ENCODE measurements at places on chromosomes 16 and 17.

DNA sequence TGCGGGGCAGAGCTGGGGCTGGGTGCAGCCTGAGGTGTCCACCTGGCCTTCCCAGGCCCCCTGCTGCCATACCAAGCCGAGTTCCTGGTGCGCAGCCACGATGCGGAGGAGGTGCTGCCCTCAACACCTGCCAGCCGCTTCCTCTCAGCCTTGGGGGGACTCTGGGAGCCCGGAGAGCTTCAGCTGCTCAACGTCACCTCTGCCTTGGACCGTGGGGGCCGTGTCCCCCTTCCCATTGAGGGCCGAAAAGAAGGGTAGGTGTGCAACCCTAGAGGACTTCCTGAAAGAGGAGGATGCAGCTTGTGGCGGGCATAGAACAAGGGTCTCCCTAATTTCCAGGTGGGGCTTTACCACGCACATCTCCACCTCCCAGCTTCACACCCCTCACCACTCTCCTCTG is 2.5 kb downstream of the SGCA start:
- no peak for DNase-seq

DNA sequence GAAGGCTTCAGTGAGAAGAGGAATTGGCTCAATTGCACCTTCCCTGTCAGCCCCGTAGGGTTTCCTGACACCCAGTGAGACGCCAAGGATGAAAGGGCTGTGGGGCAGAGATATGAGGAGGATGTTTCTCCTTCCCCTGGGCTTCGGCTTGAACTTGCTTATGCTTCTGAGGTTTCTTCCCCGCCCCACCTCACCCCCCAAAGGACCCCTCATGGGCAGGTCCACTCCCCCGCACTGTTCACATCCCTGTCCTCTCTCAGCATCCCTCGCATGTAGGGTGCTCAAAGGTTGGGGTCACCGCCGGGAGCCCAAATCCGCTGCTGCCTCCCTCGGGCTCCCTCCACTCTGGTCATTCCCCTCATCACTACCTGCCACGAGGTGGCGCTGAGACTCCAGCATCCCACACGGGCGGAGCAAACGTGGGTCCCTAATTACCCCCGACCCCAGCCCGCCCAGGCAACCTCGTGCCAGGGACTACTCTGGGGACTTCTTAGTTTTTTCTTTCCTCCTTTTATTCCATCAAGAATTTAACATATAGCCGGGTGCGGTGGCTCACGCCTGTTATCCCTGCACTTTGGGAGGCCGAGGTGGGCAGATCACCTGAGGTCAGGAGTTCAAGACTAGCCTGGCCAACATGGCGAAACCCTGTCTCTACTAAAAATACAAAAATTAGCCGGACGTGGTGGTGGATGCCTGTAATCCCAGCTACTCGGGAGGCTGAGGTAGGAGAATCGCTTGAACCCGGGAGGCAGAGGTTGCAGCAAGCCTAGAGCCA is 3.3 kb upstream of the TRARG1 start:
- DNase-seq, result no peak

GRCh38 chr16:23786964-23787561 is 32.2 kb downstream of the CHP2 start:
- DNase-seq, result no peak

DNA sequence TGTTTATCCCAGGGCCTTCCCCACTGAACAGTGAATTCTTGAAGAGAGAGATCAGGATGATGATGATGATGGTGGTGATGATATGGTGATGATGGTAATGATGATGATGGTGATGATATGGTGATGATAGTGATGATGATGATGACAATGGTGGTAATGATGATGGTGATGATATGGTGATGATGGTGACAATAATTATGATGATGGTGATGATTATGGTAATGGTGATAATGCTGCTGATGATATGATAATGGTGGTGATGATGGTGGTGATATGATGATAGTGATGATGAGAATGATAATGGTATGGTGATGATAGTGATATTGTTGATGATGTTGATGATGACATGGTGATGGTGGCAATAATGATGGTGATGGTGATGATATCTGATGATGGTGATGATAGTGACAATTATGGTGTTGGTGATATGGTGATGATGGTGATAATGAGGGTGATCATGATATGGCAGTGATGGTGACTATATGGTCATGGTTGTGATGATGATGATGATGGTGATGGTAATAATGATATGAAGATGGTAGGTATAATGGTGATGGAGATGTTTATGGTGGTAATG is 99.9 kb downstream of the HAPSTR1 start:
- DNase-seq, result no peak

DNA sequence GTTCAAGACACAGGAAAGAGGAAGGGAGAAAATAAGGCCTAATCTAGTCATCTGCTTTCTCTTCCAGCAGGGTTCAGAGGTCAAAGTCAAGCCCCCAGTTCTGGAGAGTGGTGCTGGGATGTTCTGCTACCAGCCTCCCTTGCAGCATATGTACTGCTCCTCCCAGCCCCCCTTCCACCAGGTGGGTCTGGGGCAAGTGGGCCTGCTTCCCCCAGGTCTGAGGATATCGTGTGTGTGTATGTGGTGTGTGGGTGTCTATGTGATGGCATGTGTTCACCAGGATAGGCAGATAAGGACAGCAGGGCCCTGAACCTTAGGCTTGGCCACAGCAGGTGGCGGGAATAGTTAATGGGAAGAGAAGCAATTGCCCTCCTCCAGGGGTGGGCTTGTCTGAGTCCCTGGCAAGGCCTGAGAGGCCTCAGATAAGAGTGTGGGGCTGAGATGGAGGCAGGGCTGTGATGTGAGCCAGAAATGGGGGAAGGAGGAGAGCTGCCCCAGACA is 21.1 kb downstream of the FOXN1 start:
- DNase-seq, result no peak

GRCh38 chr17:14593956-14594355 is 293.1 kb downstream of the HS3ST3B1 start:
- no peak for DNase-seq

DNA sequence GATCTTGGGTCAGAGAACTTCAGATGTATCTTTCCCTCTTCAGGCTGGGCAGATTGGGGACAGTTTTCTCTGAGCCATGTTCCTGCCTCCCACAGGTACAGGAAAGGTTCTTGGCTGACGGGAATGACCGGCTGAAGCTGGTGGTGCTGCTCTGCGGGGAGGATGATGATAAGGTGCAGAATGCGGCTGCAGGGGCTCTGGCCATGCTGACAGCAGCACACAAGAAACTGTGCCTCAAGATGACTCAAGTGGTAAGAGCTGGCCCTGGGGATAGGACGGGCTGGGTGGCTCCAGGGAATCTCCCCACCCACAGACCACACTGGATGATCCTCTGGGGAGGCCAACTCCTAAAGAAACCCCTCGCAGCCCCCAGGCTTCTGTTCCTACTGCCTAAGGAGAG is 10.9 kb downstream of the SLC35G3 start:
- DNase-seq, result no peak

GRCh38 chr17:79075446-79075750 is 774 bp downstream of the ENGASE start:
- DNase-seq, result no peak

DNA sequence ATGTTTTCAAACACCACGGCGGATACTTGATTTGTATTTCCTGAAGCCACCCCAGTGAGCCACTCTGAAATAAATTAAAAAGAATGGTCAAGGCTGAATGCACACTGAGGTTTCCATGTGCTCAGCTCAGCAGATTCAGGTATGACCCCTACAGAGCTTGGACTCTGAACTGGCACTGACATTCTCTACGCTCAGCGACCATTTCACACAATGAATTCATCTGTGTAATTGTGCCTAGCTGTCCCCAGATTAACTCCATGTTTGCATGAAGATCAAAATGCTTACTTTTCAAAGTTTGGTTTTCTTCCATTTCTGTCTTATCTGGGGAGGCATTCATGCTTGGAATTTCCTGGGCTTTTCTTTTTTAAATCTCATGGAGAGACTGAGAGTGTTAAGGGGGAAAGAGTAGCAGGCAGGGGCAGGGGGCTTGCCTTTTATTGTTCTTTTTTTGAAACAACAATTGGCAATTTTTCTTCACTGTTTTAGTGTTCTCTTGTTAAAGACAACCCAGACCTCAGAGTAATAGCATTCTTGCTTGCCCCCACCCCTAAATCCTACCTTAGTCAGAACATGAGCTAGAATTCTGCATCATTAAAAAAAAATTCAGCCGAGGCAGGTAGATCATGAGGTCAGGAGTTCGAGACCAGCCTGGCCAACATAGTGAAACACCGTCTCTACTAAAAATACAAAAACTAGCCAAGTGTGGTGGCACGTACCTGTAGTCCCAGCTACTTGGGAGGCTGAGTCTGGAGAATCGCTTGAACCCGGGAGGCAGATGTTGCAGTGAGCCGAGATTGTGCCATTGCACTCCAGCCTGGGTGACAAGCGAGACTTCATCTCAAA is 85.5 kb upstream of the HNF1B start:
- DNase-seq, result no peak

DNA sequence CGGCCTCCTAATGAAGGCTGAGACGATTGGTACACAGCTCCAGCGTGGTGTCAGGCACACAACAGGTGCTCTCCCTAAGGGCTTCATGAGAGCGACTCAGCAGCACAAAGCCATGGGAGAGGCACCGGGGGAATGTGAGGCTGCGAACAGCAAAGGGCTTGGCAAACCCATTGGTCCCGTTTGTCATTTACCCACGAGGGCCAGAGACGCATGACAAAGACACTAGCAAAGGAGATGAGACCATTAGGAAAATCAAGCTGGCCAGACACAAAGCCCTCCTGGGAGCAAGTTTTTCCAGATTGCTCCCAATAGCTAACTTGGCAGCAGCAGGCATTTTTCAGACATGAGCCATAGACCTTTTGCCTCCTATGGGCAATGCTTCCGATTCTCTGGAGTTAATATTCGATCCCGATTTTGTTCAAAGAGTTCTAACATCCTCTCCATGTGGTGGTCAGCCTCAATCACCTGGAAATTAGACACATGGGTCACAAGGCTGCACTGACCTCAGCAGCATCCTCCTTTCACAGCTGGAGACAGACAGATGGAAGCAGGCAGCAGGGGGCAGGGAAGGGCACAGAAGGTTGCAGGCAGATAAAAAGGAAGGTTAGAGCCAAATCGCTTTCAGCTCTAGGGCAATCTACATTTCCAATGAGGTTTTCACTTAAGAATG is 38.2 kb downstream of the TK2 start:
- DNase-seq, result peak; percentile 76

GRCh38 chr16:5367951-5368350 is 270.4 kb upstream of the EEF2KMT start:
- no peak for DNase-seq

GRCh38 chr17:39599004-39599664 is 8.6 kb downstream of the NEUROD2 start:
- no peak for DNase-seq

DNA sequence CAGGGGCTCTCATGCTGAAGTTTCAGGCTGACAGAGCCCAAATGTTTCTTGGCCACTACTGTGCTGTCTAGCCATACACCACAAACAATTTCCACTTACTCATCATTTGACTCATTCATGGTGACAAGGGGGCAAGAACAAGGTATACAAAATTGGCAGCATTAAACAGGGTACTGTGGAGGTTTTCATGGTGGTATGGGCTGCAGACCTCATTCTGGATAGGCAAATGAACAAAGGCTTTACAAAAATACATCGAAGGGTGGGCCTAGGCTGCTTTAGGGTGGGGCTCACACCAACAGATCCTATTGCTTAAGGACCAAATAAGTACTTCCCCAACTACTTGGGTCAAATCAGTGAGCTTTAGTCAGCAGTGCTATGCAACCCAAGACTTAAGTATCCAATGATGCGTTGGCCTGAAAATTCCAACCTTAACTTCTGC is 53.0 kb downstream of the N4BP1 start:
- DNase-seq, result no peak

GRCh38 chr16:89308391-89309333 is 91.2 kb downstream of the ZNF778 start:
- no peak for DNase-seq

DNA sequence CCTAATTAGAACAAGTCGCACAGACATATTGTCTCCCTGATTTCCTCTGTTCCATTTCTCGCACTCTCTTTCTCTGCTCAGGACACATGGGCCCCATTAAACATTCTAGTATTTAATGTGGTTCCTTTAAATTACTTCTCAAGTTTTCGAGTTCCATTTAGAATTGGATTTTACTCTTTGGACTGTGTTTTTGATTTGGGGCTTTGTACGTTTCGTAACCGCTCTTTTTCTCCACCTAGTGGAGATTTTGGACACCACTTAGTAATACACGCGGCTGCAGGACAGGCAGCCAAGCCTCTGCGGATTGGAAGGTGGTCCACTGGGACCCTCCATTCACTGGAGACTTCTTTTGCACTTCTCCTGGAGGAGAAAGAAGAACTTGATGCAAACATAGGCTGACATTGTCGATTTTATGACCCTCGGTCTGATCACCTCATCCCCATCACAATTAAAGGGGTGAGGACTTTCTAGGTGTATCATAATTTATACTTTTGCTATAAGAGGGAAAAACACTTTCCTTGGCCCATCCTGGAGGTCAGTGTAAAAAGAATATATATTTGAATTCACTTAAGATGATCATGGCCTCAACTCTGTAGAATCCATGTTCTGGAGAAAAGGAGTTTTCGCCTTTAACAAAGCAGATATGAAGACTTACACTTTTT is 85.7 kb downstream of the NOG start:
- no peak for DNase-seq

DNA sequence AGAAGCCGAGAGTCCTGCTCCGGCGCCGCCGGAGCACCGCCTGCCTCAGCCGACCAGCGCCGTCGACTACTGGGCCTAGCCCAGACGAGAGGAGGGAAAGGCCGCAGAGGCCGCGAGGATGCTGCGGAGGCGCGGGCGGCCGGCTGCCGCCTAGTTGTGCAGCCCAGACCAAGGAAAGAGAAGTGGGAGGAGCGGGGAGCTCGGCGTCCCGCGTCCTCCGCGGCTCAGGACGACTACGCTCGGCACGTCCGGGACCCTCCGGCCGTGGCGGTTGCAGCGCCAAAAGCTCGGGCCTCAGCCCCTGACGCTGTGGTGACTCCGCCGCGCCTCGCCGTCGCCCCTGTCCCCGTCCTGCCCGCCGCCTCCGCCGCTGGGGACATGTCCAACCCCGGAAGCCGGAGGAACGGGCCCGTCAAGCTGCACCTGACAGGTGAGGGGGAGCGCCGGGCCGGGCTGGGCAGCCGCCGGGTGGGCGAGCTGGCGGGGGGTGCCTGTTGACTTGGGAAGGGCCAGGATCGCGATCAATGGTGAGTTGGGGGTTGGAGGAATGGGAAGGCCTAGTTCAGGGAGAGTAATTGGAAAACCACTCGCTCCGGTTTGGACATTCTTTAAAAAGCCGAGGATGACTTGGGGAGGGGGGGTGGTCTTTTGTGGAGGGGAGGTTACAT is 37.7 kb downstream of the RNF135 start:
- DNase-seq, result no peak

- peak; percentile 50 for DNase-seq
Observed at GRCh38 chr17:1644493-1645206, 882 bp downstream of the SCARF1 start.

DNA sequence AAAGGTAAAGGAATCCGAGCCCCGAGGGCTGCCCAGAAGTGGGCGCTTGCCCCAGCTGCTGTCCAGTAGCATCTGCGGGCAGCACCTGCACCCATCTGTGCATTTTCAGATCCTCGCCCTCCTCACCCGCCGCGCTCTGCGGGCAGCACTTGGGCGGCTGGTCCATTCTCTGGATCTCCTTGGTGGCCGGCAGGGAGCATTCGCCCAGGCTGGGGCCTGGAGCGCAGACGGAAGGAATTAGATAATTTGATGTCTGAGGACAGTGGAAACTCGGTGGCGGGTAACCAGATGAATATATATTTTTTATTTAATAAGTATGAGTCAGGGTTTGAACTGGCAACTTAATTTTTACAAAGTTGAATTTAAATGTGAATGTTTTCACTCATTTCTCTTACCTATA is 88.5 kb downstream of the NPIPB11 start:
- DNase-seq, result no peak

- no peak for DNase-seq
Observed at GRCh38 chr17:64161380-64162176, 31.6 kb upstream of the ERN1 start.
